ENCODE measurements at places on chromosomes 2 and 18. TPM values are rescaled to one million over a fixed set of nuclear protein-coding genes. Genes with fewer than 3 reads are reported as not detected.

ZNF804A gene
- polyA plus RNA-seq, result 0.06 TPM

CPO gene
- 0.51 TPM for polyA plus RNA-seq

CKAP2L gene
- not detected for polyA plus RNA-seq

ESPNL gene
- polyA plus RNA-seq, result 0.04 TPM

CAPN14 gene
- polyA plus RNA-seq, result not detected

TAF4B gene
- 1.9 TPM for polyA plus RNA-seq

MYL12B gene
- 153 TPM for polyA plus RNA-seq

PARD6G gene
- polyA plus RNA-seq, result 0.78 TPM

UPP2 gene
- polyA plus RNA-seq, result 0.22 TPM

LCLAT1 gene
- polyA plus RNA-seq, result 1.6 TPM

IWS1 gene
- 9.5 TPM for polyA plus RNA-seq

CTLA4 gene
- polyA plus RNA-seq, result 0.43 TPM

DOK1 gene
- polyA plus RNA-seq, result 8.8 TPM

ATP8B1 gene
- 3.1 TPM for polyA plus RNA-seq

IKZF2 gene
- polyA plus RNA-seq, result 0.51 TPM

IL1RL2 gene
- 0.67 TPM for polyA plus RNA-seq

COMMD1 gene
- polyA plus RNA-seq, result 22.2 TPM

TUBA4B gene
- polyA plus RNA-seq, result not detected

EMILIN2 gene
- polyA plus RNA-seq, result 2.9 TPM

PPP1CB gene
- 110 TPM for polyA plus RNA-seq

KLHL14 gene
- 0.12 TPM for polyA plus RNA-seq

NCOA1 gene
- polyA plus RNA-seq, result 15.0 TPM

PLB1 gene
- polyA plus RNA-seq, result 3.6 TPM

FLACC1 gene
- 1.1 TPM for polyA plus RNA-seq

FEV gene
- not detected for polyA plus RNA-seq

SERPINB5 gene
- polyA plus RNA-seq, result not detected

PSD4 gene
- polyA plus RNA-seq, result 5.9 TPM

ANKRD36C gene
- polyA plus RNA-seq, result 1.3 TPM

DNAJB2 gene
- 68.9 TPM for polyA plus RNA-seq

SPR gene
- polyA plus RNA-seq, result 29.0 TPM

LBX2 gene
- polyA plus RNA-seq, result 1.4 TPM

SERPINB12 gene
- not detected for polyA plus RNA-seq

Data from adipose tissue (tissue), 3 donors.